ENCODE measurements at places on chromosomes 11 and 22.
A peak's percentile ranks its signal among the peaks of the same experiment; 100 is the strongest.

DNA sequence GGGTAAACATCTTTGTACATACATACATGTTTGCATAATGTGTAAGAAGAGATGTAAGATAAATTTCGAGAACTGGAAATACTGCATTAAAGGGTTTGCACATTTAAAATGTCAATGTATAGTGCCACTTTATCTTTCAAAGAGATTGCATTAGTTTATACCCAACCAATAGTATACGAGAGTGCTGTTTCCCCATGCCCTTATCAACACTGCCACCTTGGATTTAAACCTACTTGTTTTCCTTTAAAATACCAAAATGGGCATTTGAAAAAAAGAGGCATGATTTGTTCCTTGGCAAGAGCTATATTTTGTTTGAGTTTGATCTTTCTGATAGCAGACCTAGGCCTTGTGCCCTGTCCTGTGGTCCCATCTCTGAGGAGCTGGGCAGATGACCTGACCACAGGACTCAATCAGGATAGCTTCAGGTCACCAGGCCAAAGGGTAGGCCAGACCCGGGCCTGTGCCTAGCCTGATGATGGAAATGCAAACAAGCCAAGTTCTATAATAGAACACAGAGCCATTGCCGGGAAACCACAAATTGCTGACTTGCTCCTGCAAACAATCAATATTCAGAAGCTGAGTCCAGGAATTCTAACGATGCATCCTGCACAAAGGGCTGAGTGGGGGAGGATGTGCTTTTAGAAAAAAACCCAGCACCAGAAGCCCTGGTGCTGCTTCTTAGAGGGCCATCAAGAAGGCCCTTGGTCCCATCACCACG is 16.9 kb upstream of the ALG8 start:
- DNase-seq: no peak

DNA sequence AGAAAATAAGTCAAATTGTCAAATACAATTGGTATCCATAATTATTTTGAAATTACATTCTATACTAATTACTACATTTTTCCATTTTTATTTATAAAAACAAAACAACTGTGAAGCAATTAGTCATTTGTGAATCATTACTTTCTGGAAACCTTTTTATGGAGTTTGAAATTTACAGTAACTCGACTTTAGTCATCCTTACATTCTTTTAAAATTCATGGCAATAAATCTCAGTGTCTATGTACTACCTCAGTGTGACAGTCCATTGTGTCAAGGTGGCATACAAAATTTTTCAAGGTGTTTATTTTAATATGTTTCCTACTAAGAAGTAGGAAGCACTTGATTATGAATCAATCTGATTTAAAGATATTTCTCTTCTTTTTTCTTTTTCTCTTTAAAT is 1949.4 kb upstream of the RAG2 start:
- DNase-seq: no peak

- no peak for DNase-seq
Measured at GRCh38 chr11:74465291-74465708, 2.0 kb downstream of the KCNE3 start.

GRCh38 chr11:3892156-3892555 is 36.7 kb downstream of the STIM1 start:
- no peak for DNase-seq

DNA sequence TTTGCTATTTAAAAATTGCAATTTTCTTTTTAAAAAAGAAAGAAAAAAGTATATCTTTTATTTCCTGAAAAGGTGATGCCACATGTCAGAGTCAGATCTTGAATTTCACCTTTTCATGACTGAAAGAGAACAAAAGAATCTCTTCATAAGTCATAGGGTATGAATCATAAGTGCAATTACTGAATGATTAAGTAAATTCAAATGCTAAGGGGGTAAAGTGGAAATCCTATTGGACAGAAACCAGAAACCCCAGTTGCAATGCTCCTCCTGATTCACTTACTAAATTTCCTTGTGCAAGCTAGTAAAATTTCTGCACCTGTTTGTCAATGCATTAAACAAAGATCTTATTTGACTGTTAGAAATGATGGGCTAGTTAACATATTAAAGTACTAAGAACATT is 8.2 kb upstream of the PRRG4 start:
- DNase-seq: no peak

- DNase-seq: no peak
Measured at GRCh38 chr11:44840521-44841251, 110.0 kb downstream of the TP53I11 start.

DNA sequence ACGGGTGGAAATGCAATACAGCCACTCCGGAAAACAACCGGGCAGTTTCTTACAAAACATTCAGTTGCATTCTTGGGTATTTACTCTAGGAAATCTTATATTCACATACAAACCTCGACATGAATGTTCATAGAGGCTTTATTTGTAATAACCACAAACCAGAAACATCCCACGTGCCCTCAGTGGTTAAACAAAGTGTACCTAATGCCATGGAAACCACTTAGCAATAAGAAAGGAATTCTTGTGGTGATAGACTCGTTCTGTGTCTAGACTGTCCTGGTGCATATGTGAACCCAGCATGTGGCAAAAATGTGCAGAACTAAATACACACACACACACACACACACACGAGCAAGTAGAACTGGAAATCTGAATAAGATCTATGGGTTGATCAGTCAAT is 1073.3 kb downstream of the TBC1D22A start:
- no peak for DNase-seq

- no peak for DNase-seq
Measured at GRCh38 chr11:45833761-45834160, 13.5 kb upstream of the CRY2 start.

DNA sequence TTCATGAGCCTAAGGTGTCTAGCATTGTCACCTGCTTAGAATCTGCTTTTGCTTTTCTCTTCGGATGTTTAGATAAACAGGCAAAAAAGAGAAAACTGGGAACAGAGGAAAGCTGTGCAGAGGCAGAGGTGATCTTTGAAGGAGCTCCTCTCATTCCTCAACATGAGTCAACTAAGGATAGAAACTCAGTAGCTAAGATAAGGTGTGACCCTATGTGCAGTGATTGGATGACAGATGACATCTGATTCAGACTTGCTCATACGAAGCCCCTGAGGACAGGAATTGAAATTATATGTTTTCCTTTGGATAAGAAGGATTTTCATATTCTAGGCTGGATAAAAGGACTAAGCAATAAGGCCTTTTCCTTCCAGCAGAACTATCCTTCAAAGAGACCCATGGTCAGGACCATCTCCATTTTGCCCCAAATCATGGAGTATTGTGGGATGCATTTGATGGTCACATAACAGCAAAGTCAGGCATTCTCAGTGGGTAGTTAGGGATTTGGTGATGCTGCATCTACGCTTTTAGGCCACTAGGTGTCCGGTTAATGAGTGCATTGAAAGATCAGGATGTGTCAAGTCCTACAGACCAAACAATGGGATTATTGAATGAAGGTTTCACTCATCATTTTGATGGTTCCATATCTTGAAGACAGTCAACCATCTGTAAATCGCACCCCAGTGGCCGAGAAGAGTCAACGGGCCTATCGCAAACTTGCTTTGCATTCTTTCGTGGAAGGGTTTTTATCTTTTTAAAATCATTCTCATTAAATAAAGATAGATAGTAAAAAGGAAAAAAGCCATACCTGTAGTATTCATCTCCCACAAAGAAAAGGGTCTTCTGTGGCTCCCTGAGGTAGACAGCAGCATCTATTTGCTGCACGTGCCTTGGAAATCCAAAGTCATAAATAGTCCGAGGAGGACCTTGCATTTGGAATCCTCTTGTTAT is 32.2 kb downstream of the MMP20 start:
- no peak for DNase-seq

DNA sequence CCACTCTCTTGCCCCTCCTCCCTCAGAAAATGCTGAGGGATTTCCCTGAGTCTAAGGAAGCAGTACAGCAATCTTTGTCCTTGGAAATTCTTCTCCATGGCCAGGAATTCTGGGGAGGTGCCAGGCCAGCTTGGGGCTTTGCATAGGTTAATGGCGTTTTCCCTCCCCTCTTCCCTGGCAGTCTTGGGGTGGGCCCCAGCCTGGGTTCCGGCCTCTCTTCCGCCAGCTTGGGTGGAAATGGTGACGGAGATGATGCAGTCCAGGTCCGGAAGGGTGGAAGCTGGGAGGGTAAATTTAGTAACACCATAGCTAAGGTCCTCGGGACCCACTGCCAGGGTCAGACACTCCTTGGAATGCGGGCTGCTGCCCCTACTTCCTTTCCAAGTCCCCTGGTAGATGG is 5.0 kb downstream of the PHLDB1 start:
- no peak for DNase-seq

GRCh38 chr11:3040881-3041280 is 16.3 kb downstream of the CARS1 start:
- DNase-seq: no peak

DNA sequence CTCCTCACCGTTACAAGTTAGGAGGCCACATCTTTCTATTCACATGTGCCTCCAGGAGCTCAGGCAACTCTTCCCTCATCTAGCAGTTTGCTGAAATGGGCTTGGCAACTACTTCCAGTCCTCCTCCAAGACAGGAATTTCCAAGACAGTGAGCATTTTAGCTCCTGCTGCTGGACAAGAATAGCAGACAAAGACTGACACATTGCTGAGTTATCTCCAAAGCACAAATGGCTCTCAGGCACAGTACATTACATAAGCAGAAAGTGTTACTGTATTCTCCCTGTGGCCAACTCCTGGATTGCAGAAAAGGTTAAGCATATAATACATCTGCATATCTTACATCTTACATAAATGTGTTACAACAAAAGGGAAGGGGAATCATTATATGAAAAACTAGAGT is 83.2 kb upstream of the POU2AF2 start:
- DNase-seq: no peak

GRCh38 chr11:63506876-63507275 is 992 bp downstream of the LGALS12 start:
- no peak for DNase-seq

- peak; percentile 24 for DNase-seq
Measured at GRCh38 chr11:74311352-74311926, at the start of gene P4HA3. Gene P4HA3 (minus strand): TSS chr11:74311640. CDS start chr11:74311611, 29 bp downstream.

DNA sequence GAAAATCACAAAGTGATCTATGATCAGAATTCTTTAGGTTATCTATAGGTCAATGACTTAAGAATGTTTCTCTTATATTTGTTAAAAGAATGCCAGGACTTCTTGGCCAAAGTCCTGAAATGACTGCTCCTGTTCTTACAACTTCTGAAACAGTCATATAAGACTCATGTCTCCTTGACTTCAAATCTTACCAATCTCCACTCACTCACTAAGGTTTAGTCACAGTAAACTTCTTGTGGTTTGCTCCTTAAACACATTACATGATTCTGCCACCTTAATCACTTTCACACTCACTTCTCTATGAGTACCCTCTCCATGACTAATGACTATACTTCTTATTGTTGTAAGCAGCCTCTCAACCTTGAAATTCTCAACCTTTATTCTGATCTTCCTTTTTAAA is 648.7 kb upstream of the CCDC179 start:
- DNase-seq: no peak

- DNase-seq: no peak
Measured at GRCh38 chr11:101453682-101454081, 130.1 kb downstream of the TRPC6 start.

GRCh38 chr11:65243797-65244196 is 18.0 kb upstream of the POLA2 start:
- no peak for DNase-seq

DNA sequence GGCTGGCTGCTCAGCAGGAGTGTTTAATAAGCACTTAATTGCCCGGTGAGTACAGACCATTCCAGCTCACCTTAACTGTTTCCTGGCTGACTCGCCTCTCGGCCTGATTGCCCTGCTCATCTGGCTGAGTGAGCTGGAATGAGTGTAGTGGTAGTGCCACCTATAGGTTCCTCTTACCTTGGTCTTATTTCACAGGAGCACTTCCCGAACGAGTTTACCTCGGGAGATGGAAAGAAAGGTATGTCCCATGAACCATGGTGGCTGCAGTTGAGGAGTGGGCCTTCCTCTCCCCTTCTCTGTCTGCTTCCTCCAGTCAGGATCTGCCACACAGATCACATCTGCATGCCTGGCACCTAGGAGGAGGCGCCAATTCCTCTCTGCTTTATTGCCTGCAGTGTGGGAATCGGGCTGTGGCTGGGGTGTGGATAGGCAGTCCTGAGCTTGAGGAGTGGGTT is 26.7 kb downstream of the UPB1 start:
- DNase-seq: peak; percentile 24

DNA sequence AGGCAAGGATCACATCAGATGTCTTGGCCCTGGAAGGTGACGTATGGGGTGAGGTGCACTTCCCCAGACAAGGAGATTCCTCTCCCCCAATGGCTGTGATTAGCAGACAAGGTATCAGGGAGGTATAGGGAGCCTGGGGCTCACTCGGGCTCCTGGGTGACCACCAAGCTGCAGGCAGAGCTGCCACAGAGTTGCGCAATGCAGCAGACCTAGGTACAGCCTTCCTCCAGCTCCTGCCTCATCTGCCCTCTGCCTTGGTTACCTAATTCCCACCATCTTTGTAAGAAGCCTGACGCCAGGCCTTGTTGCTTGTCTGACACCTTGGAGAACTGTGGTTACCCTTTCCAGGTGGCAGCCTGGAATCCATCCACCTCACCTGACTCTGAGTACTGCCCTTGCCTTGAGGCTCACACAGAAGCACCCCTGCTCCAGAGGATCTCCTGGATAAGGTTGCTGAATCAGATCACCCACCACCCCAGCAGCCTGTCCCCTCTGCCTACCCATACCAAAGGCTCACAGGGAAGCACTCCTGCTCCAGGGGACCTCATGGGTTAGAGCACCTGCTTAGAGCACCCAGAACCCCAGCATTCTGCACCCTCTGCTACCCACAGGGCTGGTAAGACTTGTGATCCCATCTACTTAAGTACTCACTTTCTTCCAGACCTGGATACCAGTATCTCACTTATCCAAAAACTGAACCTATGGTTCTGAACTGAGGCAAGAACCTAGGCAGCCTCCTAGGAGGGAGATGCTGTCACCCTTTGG is 40.4 kb downstream of the GAB4 start:
- no peak for DNase-seq

GRCh38 chr11:36313750-36314433 is 17.8 kb downstream of the PRR5L start:
- DNase-seq: no peak

- DNase-seq: no peak
Measured at GRCh38 chr11:72406540-72407527, 27.5 kb downstream of the CLPB start.

GRCh38 chr22:19814428-19814827 is 40.2 kb downstream of the GNB1L start:
- no peak for DNase-seq

DNA sequence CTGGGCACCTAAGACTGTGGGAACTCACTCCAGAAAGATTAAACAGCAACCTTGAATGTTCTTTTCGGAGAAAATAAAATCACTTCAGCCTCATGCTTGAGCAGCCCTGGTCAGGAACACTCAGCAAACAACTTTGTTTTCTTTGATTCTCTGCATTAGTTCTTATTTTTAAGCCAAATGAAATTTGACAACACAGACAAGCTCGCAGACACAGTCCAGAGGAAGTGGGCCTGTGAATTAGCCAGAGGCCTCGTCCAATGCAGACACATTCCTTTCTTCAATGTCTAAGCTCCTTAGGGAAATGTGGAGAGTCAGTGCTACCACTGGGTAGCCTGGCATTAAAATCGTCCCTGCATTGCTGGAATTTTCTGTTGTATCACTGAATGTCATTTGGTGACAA is 62.9 kb upstream of the CSNK2A3 start:
- DNase-seq: no peak

Data from stimulated activated CD4-positive, alpha-beta T cell treated with anti-CD3 and anti-CD28 coated beads, Interleukin-1b, Interleukin-23, amount 100 ng/mL, for 4 hours (primary cell).